ENCODE measurements at places on chromosomes 7 and 10.

DNA sequence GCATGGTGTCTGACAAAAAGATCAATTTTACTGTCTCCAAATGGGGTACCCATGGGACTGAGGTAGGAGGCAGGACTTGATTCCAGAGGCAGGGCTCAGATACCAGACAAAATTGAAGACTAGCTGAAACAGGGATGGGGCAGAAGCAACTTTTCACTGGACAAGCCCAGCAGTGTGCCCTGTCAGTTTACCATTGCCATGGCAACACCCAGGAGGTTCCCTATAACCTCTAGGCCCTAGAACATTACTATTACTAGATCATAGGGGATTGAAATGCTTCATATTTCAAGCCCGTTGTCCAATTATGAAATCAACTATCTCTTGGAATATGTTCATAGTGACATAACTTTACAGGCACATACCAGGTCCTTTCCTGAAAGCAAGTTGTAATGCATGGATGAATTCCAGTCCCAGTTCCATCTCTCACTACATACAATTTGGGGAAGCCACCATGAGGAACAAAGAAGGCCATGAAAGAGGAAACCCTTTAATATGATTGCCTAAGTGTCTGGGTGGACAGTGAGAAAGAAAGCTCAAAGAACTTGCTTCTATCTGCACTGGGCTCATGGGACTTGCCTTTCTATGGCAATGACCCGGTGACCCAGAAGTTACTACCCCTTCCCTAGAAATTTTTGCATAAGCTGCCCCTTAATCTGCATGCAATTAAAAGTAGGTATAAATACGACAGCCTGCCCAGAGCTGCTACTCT is 557.9 kb downstream of the KCNMA1 start:
- DNase-seq, result no peak

GRCh38 chr10:24518981-24519597 is 204.6 kb downstream of the ARHGAP21 start:
- no peak for DNase-seq

DNA sequence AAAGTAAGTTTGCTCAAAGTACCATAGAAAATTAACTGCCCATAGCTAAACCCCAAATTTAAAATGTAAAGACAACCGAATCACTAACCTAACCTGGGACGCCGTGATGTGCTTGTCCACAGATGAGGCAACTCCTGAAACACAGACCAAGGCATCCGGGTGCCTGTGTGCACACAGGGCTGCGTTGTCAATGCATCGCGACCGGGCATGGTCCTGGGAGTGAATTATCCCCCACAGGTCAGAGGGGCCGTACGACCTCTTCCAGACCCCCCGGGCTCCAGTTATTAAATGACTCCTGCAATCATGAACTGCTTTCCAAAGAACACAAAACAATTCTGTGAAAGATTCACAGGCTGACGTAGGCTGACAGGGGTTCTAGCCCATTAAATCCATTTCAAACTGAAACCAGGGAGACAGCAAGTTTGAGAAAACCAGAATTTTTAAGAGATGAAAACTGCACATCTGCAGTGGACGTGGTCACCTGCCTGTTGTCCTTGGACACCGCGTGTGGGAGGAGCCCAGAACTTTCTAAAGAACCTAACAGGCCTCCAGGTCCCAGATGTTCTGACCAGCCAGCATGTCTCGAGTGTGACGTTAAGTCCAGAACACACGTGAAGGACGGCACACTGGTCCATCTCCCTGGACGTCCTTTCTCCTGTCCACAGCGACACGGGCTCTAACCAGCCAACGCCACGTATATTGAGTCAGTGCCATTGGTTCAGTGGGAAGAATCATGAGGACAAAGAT is 297.8 kb downstream of the DNAJB6 start:
- DNase-seq, result no peak

- no peak for DNase-seq
These were observed 245.5 kb downstream of the DYNC1I1 start for GRCh38 chr7:96017877-96018276.

DNA sequence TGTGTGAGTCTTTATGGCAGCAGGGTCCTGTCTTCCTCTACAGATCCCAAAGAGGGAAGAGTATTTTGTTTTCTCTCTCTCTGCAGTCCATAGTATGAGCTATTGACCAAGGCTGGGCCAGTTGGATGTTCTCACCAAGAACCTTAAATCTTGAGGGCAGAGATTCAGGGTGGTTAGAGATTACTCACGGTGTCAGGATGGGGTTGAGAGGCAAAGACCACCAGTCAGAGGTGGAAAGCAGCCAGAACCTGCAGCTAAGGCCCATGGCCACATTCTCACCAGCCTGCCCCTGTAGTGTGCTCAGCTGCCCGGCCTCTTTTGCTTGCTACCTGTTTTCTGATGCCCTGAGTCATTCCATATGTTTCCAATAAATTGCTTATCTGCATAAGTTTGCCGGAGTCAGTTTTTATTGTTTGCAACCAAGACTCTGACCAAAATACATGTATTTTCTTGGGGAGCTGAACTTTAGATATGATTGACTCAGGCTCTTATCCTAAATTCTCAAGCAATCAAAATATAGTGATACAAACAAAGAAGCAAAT is 67.0 kb downstream of the MAP3K8 start:
- no peak for DNase-seq

- DNase-seq, result no peak
These were observed 94.9 kb downstream of the AKR1D1 start for GRCh38 chr7:138170959-138171703.

- DNase-seq, result no peak
These were observed 121.8 kb downstream of the KMT2C start for GRCh38 chr7:152313831-152314604.

DNA sequence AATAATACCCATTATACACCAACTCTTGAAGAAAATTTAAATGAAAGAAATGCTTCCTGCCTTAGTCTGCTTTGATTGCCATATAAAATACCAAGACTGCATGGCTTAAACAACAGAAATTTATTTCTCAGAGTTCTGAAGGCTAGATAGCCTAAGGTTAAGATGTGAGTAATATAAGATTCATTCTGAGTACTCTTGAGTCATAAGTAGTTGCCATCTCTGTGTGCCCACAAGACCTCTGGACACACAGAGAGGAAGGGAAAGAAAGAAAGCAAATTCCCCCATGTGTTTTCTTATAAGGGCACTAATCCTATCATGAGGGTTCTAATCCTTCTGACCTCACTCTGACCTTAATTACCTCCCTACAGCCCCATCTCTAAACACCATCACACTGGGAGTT is 201.2 kb downstream of the PTN start:
- DNase-seq, result no peak

DNA sequence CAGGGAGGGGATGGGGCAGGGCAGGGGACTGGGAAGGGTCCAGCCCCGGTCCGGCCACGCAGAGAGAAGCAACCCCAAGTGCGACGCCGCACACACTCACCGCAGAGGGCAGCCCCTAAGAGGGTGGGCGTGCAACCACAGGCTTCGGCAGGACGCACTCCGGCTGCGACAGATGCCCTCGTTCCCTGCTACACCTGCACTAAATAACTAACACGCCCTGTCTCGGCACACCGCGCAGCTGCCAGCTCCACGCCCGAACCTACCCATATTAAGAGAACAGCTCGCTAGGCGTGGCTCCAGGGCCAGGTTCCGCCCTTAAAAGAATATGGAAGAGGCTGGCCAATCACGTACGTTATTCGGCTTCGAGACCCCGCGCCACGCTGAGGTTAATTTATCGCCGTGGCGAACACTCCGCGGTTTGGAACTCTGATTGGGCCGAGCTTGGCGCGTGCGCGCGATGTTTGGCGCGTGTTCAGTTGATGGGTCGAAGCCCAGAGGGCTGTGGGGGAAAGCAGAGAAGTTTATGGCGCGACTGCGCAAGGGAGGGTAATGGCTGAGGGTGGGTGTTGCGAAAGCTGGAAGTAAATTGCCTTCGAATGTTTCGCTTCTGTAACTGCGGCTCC is 91.1 kb downstream of the OR13A1 start:
- DNase-seq, result no peak

GRCh38 chr7:95558864-95559263 is 37.5 kb downstream of the PDK4 start:
- no peak for DNase-seq

Data from activated CD8-positive, alpha-beta memory T cell treated with anti-CD3 and anti-CD28 coated beads for 1 hour (primary cell).